ENCODE measurements at places on chromosomes 2 and 18. TPM values are rescaled to one million over a fixed set of nuclear protein-coding genes. Genes with fewer than 3 reads are reported as not detected.

ABCB11 gene
- 0.25 TPM for total RNA-seq

DSC1 gene
- 0.25 TPM for total RNA-seq

TANC1 gene
- 5.9 TPM for total RNA-seq

RAB11FIP5 gene
- 6.1 TPM for total RNA-seq

SLC19A3 gene
- 1.5 TPM for total RNA-seq

PLA2R1 gene
- 1.7 TPM for total RNA-seq

IAH1 gene
- total RNA-seq = 49.2 TPM

CYP26B1 gene
- total RNA-seq = 3.7 TPM

CEP76 gene
- total RNA-seq = 13.0 TPM

PPP1R1C gene
- 0.49 TPM for total RNA-seq
